ENCODE measurements at places on chromosomes 11 and 22. TPM values are rescaled to one million over a fixed set of nuclear protein-coding genes. Genes with fewer than 3 reads are reported as not detected.

The TNNI2 gene
- not detected for total RNA-seq

The BCO2 gene
- total RNA-seq, result 1.1 TPM

The LMO1 gene
- not detected for total RNA-seq

The CHRDL2 gene
- not detected for total RNA-seq

The OR52A1 gene
- total RNA-seq, result not detected

The NAV2 gene
- 5.0 TPM for total RNA-seq

The PLCB3 gene
- 37.4 TPM for total RNA-seq

Measured in MG63 (cell line).